ENCODE measurements at places on chromosomes 7 and 10. TPM values are rescaled to one million over a fixed set of nuclear protein-coding genes. Genes with fewer than 3 reads are reported as not detected.

SLC26A5 gene
- not detected for total RNA-seq

C10orf53 gene
- total RNA-seq: not detected

DNA sequence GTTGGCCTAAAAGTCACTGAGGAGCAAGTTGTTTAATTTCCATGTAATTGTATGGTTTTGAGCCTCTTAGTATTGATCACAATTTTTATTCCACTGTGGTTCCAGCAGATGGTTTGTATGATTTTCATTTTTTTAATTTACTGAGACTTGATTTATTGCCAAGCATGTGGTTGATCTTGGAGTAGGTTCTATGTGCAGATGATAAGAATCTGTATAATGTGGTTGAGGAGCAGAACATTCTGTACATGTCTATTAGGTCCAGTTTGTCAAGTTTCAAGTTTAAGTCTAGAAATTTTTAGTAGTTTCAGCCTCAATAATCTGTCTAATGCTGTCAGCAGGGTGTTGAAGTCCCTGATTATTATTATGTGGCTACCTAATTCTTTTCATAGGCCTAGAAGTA is 22.7 kb upstream of the ZWINT start:
- no peak overlapping the region for H3K27ac ChIP-seq
- H3K36me3 ChIP-seq: no peaks in the 10 kb centered on the region
- H3K4me1 ChIP-seq: no peaks in the 10 kb centered on the region
- no peaks in the 10 kb centered on the region for H3K27me3 ChIP-seq
- DNase-seq: no peak

GRCh38 chr10:22791665-22792064 is 77.3 kb upstream of the PIP4K2A start:
- H3K36me3 ChIP-seq: no peaks in the 10 kb centered on the region
- H3K4me3 ChIP-seq: no peak overlapping the region
- no peak for DNase-seq

- no peaks in the 10 kb centered on the region for H3K27me3 ChIP-seq
- H3K4me3 ChIP-seq: no peak overlapping the region
- no peak for DNase-seq
- no peaks in the 10 kb centered on the region for H3K4me1 ChIP-seq
- no peaks in the 10 kb centered on the region for H3K36me3 ChIP-seq
Measured at GRCh38 chr10:1380088-1380671, 324.0 kb downstream of the WDR37 start.

GRCh38 chr10:103433858-103434257 is 18.3 kb downstream of the CALHM2 start:
- H3K4me3 ChIP-seq: no peak overlapping the region
- DNase-seq: no peak
- no peaks in the 10 kb centered on the region for H3K4me1 ChIP-seq

DNA sequence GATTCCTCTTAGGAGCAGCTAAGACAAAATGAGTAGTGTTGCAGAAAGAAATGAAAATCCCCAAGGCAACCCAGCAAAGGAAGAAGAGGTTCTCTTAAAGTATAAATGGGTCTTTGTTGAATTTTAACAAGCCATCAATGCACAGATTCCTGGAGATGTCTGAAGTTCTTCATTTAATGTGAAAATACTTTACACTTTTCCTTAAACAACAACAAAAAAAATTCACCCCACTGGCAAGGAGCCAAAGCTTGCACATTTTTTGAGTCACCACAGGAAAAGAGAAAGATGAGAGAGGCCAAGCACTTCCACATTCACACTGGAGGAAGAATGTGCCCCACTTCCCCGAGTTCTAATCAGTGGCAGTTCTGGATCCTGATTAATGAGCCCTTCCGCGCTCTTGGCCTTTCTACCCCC is 286.4 kb upstream of the MEOX2 start:
- H3K4me1 ChIP-seq: no peaks in the 10 kb centered on the region
- no peak overlapping the region for H3K4me3 ChIP-seq
- no peaks in the 10 kb centered on the region for H3K36me3 ChIP-seq
- no peaks in the 10 kb centered on the region for H3K27me3 ChIP-seq

DNA sequence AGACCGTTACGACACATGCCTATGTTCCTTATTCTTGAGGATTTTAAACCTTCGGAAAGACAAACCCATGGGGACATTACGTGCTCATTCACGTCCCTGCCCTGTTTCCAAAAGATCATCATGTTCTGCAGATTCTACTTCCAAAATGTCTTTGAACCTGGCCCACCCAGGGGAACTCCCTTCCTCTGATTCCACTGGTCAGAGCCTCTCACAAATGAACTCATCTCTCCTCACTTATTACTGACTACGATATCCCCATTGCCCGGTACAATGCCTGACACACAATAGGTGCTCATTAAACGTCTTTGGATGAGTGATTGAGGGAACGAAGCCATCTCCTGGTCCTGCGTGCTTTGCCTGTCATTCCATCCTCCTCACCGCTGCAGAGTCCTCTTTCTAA is 168.3 kb upstream of the RNF32 start:
- no peak for DNase-seq
- H3K36me3 ChIP-seq: no peaks in the 10 kb centered on the region
- peaks cover 11% of the 10 kb centered on the region for H3K4me1 ChIP-seq
- H3K27ac ChIP-seq: no peak overlapping the region
- no peak overlapping the region for H3K4me3 ChIP-seq
